ENCODE measurements at places on chromosomes 2 and 18. TPM values are rescaled to one million over a fixed set of nuclear protein-coding genes. Genes with fewer than 3 reads are reported as not detected.

GRCh38 chr2:24009367-24009679, 562 bp upstream of the MFSD2B start:
- no peak overlapping the region for H3K4me3 ChIP-seq
- no peak overlapping the region for H3K27ac ChIP-seq
- H3K27me3 ChIP-seq, result peaks cover 46% of the 10 kb centered on the region
- peaks cover 3% of the 10 kb centered on the region for H3K4me1 ChIP-seq

- H3K36me3 ChIP-seq, result peaks cover 57% of the 10 kb centered on the region
- no peak for DNase-seq
- H3K4me1 ChIP-seq, result peaks cover 91% of the 10 kb centered on the region
- H3K4me3 ChIP-seq, result no peak overlapping the region
- no peaks in the 10 kb centered on the region for H3K27me3 ChIP-seq
These were observed 12.8 kb upstream of the WIPF1 start for GRCh38 chr2:174610243-174610995.

DNA sequence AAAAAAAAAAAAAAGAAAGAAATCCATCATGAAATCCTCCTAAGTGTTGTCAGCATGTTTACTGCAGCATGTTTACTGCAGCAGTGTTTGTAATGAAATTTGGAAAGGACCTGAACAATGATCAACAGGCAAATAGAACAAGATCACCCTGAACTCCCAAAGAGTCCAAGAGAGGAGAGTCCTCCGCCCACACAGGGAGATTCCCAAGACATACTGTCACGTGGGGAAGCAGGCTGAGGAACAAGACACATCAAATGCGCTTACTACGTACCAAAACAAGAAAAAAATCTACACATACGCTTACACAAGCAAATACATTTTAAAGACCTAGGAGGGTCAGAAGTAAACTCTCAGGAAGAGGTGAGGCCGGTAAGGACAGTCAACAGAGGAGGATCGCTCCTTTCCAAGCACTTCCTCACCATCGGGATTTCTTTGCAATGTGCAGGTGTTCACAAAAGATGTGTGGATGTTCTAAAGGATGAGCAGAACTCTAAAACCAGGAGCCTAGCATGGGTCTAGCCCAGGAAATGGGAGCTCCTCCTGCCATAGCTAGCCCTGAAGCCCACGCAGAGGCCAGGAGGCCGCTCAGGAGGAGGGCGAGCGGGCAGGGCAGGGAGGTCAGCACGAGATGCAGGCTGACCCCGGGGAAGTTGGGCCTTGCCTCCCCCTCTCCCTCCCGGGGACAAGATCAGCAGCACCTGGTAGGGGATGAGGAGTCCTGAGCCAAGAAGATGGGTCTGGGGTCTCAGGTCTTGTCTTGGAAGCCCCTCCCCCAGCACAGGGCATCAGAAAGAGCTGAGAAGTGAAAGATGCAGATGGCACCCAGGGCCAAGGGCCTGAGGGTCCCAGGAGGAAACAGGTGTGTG, 66.4 kb downstream of the ZNF516 start:
- no peak overlapping the region for H3K4me3 ChIP-seq
- peaks cover 41% of the 10 kb centered on the region for H3K4me1 ChIP-seq
- peaks cover 3% of the 10 kb centered on the region for H3K36me3 ChIP-seq
- DNase-seq, result no peak

- H3K4me1 ChIP-seq, result no peaks in the 10 kb centered on the region
- H3K36me3 ChIP-seq, result no peaks in the 10 kb centered on the region
- no peak overlapping the region for H3K4me3 ChIP-seq
These were observed 53.9 kb upstream of the SALL3 start for GRCh38 chr18:78925557-78926242.

GRCh38 chr2:184743096-184743495, 144.8 kb downstream of the ZNF804A start:
- no peaks in the 10 kb centered on the region for H3K27me3 ChIP-seq
- no peak overlapping the region for H3K4me3 ChIP-seq
- no peaks in the 10 kb centered on the region for H3K4me1 ChIP-seq
- H3K27ac ChIP-seq, result no peak overlapping the region
- H3K36me3 ChIP-seq, result no peaks in the 10 kb centered on the region
- no peak for DNase-seq

GRCh38 chr2:208415255-208415654, 8.7 kb downstream of the PTH2R start:
- H3K4me1 ChIP-seq, result no peaks in the 10 kb centered on the region
- no peaks in the 10 kb centered on the region for H3K36me3 ChIP-seq
- H3K4me3 ChIP-seq, result no peak overlapping the region
- no peak for DNase-seq
- no peak overlapping the region for H3K27ac ChIP-seq
- peaks cover 11% of the 10 kb centered on the region for H3K27me3 ChIP-seq

- no peaks in the 10 kb centered on the region for H3K36me3 ChIP-seq
- peaks cover 7% of the 10 kb centered on the region for H3K4me1 ChIP-seq
- no peak for DNase-seq
These were observed 70.9 kb upstream of the LYPD6B start for GRCh38 chr2:148967578-148967977.

DNA sequence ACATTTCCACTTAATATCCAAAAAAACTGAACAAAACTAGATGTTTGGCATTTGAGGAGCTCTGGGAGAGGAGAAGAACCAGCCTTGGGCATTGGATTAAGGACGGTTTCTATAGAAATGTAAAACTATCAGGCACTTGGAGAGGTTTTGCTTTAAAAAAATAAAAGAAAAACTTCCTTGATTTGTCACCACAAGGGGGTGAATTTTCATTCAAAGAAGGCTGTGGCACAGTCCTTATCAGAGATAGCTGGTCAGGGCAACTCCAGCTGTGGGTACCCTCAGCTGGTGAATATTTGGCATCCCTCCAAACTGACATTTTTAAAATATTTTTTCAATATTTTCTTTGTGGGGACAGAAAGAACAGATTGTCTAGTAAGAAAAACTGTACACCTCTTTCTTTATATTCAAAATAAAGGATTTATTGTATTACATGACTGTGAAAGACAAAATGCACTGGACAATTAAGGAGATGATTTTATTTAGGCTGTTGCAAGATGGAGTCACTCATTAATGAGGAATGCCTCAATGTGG, 46.1 kb upstream of the TBC1D8 start:
- no peaks in the 10 kb centered on the region for H3K36me3 ChIP-seq
- no peaks in the 10 kb centered on the region for H3K27me3 ChIP-seq
- no peaks in the 10 kb centered on the region for H3K4me1 ChIP-seq
- DNase-seq, result no peak
- no peak overlapping the region for H3K27ac ChIP-seq
- H3K4me3 ChIP-seq, result no peak overlapping the region

DNA sequence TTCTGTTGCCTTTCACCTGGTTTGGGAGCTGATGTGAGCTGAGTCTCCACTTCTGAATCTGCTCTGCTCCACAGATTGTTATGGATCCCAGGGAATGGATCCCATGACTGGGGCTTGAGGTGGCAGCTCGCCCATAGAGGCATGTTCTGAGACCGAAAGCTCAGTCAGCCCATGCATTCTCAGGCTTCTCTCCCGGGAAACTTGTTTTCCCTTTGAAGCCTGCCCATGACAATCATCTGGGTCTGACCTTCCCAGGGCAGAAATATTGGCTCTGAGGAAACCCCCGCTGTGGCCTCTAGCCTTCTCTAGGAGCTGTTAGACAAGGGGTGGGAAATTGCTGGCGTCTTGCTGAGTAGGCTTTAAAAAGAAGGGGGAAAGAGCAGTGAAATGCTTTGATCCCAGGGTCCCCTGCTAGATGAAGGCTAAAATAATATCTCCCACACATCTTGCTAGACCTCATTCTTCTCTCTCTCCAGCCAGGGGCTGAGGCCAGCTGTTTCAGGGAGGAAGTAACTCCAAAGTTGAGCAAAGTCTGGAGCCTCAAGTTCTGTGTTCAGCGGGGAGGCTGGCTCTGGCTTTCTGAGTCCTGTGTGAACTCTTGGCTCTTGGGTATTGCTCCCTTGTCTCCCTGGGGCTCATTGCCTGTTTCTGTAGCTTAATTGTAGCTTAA, 2.0 kb downstream of the VAMP8 start:
- H3K4me3 ChIP-seq, result peak overlapping the region; percentile 96
- H3K27ac ChIP-seq, result peak overlapping the region; percentile 89
- peaks cover 42% of the 10 kb centered on the region for H3K4me1 ChIP-seq
- no peaks in the 10 kb centered on the region for H3K27me3 ChIP-seq
- no peak for DNase-seq
- H3K36me3 ChIP-seq, result peaks cover 22% of the 10 kb centered on the region

DNA sequence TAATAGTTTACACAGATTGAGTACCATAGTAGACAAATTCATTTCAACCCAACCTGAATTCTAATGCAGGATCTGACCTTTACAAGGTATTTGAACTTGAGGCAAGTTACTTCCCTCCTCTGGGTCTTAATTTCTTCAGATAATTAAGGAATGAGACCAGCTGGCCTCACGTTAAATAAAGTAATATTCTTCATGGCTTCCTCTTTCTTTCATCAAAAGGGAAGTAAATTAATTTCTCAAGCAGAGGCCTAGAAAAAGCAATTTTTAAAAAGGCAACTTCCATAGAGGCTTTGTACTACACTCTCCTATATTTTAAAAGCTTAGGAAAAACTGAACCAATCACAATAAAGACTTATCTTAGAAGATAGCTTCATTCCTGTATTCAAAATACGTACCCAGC, 109.2 kb downstream of the EXOC6B start:
- no peaks in the 10 kb centered on the region for H3K27me3 ChIP-seq
- no peak overlapping the region for H3K27ac ChIP-seq
- no peak overlapping the region for H3K4me3 ChIP-seq
- peaks cover 6% of the 10 kb centered on the region for H3K36me3 ChIP-seq

DNA sequence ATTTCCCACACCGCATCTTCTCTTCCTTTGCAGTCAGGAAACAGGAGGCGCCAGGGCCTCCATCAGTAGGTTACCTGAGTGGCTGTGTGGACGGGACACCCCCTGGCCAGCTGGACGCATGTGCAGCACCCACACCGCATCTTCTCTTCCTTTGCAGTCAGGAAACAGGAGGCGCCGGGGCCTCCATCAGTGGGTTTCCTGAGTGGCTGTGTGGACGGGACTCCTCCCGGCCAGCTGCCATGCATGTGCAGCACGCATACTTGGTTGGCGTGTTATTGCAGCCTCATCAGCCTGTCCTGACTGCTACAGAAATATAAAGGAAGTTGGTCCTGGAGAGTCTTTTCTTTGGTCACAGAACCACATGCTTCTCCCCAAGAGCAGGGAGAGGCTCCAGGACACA, 74.6 kb downstream of the DCDC2C start:
- peaks cover 6% of the 10 kb centered on the region for H3K4me1 ChIP-seq
- H3K27me3 ChIP-seq, result peaks cover 35% of the 10 kb centered on the region
- DNase-seq, result no peak
- no peaks in the 10 kb centered on the region for H3K36me3 ChIP-seq
- no peak overlapping the region for H3K27ac ChIP-seq

DNA sequence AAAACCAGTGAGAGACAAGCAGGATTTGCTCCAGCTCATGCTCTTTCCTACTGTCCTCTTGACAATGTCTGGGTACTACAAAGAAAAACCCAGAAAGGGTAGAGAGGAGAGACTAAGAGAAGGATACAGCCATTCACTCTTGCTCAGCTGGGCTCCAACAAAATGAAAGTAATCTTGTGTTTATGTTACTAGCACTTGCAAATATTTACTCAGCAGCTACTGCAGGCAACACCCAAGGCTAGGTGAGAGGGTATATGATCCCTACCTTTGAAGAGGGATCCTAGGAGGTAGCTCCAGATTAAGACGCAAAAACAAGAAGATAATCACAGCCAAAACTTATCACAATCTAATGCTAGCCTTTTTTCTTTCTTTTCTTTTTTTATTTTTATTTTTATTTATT, 329.6 kb upstream of the ACVR2A start:
- H3K4me1 ChIP-seq, result no peaks in the 10 kb centered on the region
- H3K27me3 ChIP-seq, result no peaks in the 10 kb centered on the region
- DNase-seq, result no peak
- no peak overlapping the region for H3K27ac ChIP-seq
- no peaks in the 10 kb centered on the region for H3K36me3 ChIP-seq

DNA sequence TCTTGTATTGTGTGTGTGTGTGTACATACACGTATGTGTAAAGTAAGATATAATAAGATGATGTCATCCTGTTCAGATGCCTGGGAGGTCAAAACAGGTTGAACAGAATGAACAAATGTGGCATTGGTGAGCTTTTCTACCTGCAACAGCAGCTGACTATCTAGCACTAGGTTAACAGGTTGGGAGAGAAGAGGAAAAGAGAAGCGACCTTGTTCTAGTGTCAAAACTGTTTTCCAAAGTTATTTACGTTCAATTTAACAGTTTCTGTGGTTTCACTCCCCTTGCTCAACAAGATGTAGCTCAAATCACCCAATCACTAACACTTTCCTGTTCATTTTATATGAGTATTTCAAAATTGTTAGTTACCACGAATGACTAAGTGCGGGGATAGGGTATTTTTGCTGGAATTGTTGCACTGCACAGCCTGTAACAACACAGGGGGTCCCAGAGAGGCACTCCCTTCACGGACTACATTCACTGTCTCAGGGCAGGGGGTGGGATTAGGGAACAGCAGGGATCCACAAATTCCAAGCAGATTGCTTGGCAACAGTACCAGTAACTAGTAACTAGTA, 67.5 kb upstream of the DTNB start:
- no peak overlapping the region for H3K27ac ChIP-seq
- DNase-seq, result no peak
- no peaks in the 10 kb centered on the region for H3K27me3 ChIP-seq
- peaks cover 27% of the 10 kb centered on the region for H3K36me3 ChIP-seq
- no peak overlapping the region for H3K4me3 ChIP-seq

DNA sequence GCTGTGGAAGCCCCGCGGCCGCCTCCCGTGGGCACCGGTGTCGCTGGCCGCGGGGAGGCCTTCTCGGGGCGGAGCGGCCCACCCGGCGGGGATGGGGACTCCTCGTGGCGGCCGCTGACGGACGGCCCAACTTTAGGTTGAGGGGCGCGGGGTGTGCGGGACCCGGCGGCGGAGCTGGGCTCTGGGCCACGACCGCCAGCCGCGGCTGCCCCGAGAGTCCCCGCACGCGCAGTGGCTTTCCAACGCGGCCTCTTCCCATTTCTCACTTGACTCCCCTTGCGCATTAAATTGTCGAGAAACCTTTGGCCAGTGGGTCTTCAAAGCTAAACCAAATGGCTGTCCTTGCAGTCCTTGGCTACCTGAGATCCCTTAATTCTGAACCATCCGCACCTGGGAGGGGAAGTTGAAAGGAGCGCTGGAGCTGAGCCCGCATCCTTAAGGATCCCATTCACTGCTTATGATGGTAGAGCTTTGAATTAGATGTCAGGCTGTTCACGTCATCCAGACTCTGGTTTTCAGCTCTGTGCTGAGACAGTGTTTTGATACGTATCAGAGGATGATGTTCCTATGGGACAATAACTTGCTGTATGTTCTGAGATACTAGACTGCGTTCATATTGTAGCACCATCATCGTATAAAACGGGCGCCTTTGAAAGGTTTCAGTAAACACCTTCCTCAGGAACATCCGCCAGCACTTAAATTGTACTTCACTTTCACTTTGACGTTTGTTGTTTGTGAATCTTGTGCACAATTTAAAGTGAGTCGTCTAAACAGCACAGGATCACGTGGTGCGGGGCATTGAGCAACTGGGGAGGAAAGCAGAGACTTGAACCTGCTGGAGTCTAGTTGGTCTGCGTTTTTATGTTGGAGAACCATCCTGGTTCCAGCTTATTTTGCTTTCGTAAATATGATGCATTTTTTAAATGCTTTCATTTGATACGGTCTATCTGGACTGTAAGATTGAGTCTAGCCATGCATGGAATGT, 874 bp downstream of the CLIP4 start:
- peak overlapping the region; percentile 89 for H3K27ac ChIP-seq
- peaks cover 4% of the 10 kb centered on the region for H3K36me3 ChIP-seq
- peaks cover 42% of the 10 kb centered on the region for H3K4me1 ChIP-seq
- H3K27me3 ChIP-seq, result no peaks in the 10 kb centered on the region

VSNL1 gene
- not detected for total RNA-seq

EPHA4 gene
- 0.47 TPM for total RNA-seq

CHST9 gene
- not detected for total RNA-seq

AQP12B gene
- not detected for total RNA-seq

ALKAL2 gene
- not detected for total RNA-seq

REG3G gene
- total RNA-seq, result not detected

SLC4A3 gene
- total RNA-seq, result not detected

HNRNPA3 gene
- 254 TPM for total RNA-seq
